CD4-positive, alpha-beta T cell (primary cell): ENCODE measurements at places on chromosomes 7 and 10.

- DNase-seq = peak; percentile 59
Observed at GRCh38 chr7:148773334-148773733, 74.6 kb downstream of the CUL1 start.

- DNase-seq = no peak
Observed at GRCh38 chr7:148242294-148242821, 348.2 kb upstream of the C7orf33 start.

GRCh38 chr7:69335331-69335730 is 262.9 kb upstream of the AUTS2 start:
- DNase-seq = no peak

DNA sequence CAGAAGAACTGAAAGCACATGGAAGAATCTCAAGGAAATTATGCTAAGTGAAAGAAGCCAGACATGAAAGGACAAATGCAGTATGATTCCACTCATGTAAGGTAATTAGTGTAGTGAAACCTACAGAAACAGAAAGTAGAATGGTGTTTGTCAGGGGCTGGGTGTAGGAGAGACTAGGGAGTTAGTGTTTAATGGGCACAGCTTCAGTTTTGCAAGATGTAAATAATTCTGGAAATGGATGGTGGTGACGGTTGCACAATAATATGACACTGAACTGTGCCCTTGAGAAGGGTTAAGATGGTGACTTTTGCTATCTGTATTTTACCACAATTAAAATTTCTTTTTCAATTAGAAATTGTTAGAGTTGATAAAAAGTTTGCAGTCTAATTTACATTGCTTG is 157.3 kb upstream of the ADCY1 start:
- no peak for DNase-seq
